ENCODE measurements at places on chromosomes 16 and 17.

DNA sequence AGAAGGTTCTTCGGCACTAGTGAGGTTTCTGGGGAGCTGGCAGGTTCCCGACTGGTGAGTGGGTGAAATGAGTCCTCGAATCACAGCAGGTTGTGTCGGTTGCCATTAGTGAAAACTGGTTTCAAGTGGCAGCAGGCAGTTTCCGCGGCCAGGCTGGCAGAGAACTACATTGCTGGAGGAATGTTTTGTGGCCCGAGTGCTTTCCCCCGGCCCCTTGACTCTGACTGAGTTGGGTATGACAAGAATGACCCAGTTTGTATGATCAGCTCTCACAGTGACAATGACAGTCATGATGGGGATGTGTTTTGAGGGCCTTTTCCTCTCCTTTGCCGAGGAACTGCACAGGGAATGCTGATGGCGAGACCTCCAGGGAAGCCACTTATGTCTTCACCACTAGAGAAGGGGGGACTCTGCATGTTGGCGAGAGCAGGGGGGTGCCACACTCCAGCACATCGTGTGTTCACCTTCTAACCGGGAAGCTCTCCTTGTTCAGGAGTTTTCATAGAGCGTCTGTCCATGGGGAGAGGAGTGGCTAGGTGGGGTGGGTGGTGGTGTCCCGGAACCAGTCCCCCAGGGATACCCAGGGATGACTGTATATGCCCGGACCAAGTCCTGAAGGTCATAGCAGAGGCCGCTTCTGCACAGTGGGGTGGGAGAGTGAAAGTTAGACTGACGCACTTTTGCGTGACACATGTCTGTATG lies 206.0 kb upstream of the CHMP6 start:
- DNase-seq = no peak

GRCh38 chr17:44969144-44969780 lies 1.2 kb upstream of the C1QL1 start:
- DNase-seq = no peak

DNA sequence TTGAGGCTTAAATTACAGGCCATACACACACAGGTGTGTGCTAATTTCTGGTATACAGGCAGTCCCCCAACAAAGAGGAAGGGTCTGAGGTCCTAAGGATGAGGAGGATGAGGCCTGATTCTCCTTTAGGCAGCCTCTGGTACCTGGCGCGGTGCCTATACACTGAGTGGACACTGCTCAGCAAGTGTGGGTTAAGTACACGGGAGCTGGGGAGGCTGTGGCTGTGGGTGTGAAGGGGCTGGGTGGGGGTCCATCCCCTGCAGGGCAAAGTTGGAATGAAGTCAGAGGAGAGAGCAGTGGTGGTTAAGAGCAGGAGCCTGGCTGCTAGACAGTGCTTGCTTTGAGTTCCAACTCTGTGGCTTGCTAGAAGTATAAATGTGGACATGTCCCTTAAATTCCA lies 10.9 kb downstream of the MRM1 start:
- no peak for DNase-seq

- no peak for DNase-seq
These were observed 109.4 kb downstream of the CMIP start for GRCh38 chr16:81553814-81554675.

DNA sequence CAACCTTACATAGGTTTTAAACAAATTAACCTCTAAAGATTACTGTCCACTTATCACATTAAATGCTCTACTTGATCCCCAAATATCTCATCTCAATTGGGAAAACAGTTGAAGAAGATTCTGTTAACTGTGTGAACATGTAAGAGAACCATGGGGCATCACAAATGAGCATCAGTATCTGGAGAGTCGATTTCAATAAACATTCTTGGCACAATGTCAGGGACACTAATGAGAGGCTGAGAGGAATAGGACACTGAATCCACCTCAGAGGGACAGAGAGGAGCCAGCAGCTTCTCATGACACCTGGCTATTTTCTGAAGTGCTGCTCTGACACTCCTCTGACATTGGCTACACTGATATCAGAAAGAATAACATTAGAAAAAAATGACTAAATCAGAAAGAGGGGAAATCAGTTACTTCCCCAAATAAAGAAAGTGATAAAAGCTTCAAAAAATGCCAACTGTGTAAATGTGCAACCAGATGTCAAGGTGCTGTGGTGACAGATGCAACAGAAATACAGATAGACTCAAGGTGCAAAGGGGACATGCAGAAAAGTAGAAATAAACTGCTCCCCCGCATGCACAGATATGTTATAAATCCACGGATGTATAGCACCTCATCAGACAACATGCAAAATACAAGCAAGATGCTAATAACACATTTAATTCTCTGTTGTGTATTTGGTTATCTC lies 67.4 kb downstream of the SNX11 start:
- no peak for DNase-seq

DNA sequence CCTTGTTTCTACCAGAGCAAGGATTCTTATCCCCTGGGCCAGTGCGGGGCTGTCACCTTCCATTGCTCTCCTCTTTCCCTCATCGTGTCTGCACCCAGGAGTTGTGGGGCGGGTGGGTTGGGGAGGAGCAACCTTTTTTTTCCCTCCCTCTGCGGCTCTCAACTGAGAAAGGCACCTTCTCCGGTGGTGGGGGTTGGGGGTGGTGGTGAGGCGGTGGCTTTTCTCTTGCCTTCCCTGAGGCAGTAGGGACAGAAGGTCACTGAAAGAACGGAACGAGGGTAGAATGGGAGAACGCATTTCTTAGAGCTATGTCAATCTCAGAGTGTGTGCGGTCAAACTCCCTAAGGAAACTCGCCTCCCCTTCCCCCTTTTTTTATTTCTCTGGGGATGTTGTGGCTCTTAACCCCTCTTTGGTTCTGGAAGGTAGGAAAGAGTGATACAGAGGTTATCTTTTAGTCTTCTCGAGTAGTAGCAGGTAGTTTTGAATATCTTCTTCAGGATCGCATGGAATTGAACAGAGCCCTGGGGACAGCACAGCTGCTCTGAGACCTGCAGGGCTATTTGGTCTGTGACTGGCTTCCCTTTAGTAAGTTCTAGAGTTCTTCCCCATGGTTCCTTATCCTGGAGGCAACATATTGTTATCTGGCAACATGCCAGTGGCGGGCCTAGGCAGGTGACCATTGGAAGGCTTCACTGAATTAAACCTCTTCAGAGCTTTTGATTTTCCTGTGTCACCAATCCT lies 994 bp downstream of the CLTC start:
- DNase-seq = peak; percentile 12

DNA sequence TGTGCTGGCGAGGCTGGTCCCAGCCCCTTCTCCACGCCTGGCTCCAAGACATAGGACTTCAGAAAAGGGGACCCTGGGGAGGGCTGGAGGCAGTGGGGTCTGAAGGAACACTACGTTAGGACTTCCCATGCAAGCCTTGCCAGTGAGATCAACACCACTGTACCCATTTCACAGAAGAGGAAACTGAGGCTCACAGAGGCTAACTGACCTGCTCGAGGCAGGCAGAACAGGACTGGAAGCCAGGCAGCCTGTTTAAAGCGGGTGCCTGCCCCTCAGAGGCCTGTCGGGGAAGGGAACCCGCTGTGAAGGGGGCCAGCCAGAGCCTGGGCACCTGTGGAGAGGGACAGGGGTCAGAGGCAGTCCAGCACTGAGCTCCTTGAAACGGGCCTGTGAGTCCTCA lies 32.3 kb downstream of the PEMT start:
- DNase-seq = no peak

- DNase-seq = no peak
These were observed 238.1 kb downstream of the MRTFB start for GRCh38 chr16:14309001-14309886.
